ENCODE measurements at places on chromosomes 5 and 9.

GRCh38 chr5:10503997-10504793 is 59.7 kb upstream of the ANKRD33B start:
- H3K4me1 ChIP-seq, result peaks cover 5% of the 10 kb centered on the region
- no peak overlapping the region for H3K27ac ChIP-seq
- H3K4me3 ChIP-seq, result no peak overlapping the region

DNA sequence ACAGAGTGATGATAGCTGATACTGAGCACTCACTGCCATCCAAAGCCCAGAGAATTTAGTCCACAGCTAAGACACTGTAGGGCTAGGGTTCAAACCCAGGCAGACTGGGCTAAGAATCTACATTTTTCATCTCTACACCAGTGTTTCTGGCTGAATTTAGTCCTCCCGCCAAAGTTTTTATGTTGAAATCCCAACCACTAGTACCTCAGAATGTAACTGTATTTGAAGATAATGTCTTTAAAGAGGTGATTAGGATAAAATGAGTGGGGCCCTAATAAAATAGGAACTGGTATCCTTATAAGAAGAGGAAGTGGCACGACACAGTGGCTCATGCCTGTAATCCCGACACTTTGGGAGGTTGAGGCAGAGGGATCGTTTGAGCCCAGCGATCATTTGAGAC is 4.3 kb downstream of the GNA14 start:
- no peak overlapping the region for H3K27ac ChIP-seq
- peaks cover 4% of the 10 kb centered on the region for H3K4me1 ChIP-seq
- DNase-seq, result no peak
- no peak overlapping the region for H3K4me3 ChIP-seq
- H3K36me3 ChIP-seq, result no peaks in the 10 kb centered on the region
- H3K27me3 ChIP-seq, result peaks cover 49% of the 10 kb centered on the region

DNA sequence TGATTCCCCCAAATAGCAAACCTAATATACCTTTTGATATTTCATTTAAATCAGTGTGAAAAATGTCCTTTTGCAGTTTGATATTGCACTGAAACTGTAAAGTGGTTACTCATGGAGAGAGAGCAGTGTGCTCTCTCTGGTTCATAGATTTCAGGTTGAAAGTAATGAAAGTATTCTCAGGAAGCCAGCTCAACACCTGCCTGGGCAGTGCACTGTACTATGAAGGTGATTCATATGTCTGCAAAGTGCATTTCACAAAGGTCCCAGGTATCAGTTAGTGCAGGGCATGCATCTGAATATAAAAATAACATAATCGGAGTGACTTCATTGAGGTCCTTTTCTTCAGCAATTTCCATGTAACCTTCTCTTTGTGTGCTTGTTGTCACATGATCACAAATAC is 274.3 kb downstream of the CDH18 start:
- no peaks in the 10 kb centered on the region for H3K36me3 ChIP-seq
- H3K27ac ChIP-seq, result no peak overlapping the region
- H3K27me3 ChIP-seq, result no peaks in the 10 kb centered on the region
- no peak for DNase-seq
- H3K4me1 ChIP-seq, result no peaks in the 10 kb centered on the region

DNA sequence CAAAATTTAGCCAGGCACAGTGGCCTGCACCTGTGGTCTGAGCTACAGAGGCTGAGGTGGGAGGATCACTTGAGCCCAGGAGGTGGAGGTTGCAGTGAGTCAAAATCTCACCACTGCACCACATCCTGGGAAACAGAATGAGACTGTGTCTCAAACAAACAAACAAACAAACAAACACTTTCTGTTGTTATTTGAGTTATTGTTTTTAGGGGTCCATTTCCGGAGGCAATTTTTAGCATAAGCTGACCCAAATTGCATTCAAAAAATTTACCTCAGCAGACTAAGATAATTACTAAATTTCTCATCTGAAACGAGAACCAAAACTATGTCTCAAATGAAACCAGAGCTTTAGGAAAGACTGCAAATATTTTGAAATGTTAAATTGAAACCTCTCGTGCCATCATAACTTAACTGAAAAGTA is 1485.1 kb downstream of the EFNA5 start:
- DNase-seq, result no peak
- no peaks in the 10 kb centered on the region for H3K4me1 ChIP-seq
- no peak overlapping the region for H3K27ac ChIP-seq
- no peak overlapping the region for H3K4me3 ChIP-seq
- H3K27me3 ChIP-seq, result no peaks in the 10 kb centered on the region

DNA sequence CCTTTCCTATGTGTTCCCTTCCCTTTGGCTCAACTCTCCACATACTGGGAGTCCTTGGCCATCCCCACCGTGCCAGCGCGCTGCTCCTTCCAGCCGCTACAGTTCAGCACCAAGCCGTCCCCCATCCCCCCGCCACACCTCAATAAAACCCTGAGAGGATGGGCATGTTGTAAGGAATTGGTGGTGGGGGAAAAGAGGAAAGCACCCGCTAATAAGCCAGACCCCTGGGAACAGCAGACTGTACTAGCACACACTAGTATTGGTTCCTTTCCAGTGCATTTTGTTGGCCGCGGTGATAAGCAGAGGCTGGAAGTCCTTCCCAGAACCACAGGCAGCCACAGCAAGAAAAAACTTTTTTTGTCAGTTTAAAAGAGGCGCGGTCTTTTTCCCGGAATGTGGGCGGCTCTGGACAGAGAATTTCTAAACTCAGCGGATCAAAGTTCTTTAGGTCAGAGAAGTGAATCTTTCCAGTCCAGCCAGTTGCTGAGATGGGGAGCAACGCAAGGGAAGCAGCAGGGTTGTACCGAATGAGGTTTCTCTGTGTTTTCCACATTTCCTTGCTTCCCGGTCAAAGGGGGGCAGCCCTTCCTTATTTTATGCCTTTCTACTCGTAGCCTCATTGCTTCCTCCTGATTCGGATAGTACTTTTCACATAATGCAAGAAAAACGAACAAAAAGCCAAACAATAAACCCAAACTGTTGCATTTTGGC is 2.1 kb downstream of the CHSY3 start:
- H3K27ac ChIP-seq, result peak overlapping the region; percentile 31
- peaks cover 38% of the 10 kb centered on the region for H3K27me3 ChIP-seq
- H3K4me3 ChIP-seq, result peak overlapping the region; percentile 76
- peaks cover 2% of the 10 kb centered on the region for H3K36me3 ChIP-seq
- no peak for DNase-seq

DNA sequence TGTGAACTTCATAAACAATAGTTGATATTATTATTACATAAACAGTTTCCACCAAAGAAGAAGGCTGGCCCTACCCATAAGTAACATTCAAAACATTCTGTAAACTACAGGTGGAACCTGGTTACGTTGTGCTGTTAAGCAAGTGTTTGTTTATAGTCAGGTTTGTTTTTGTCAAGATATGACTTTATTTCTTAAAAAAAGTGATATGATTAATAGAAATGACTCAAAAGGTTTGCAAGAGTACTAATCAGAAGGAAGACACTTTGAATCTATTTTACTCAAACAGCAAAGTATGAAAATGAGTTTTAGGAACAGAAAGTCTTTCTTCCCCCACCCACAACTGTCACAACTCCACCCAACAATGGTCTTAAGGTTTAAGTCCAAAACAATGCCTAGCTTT is 220.8 kb downstream of the PLK2 start:
- no peak for DNase-seq
- no peaks in the 10 kb centered on the region for H3K36me3 ChIP-seq
- no peaks in the 10 kb centered on the region for H3K4me1 ChIP-seq

- H3K36me3 ChIP-seq, result peaks cover 25% of the 10 kb centered on the region
- peaks cover 61% of the 10 kb centered on the region for H3K4me1 ChIP-seq
- no peaks in the 10 kb centered on the region for H3K27me3 ChIP-seq
- H3K27ac ChIP-seq, result peak overlapping the region; percentile 85
Measured at GRCh38 chr5:52725065-52725746, 62.5 kb upstream of the ITGA1 start.

GRCh38 chr5:100840370-100840769 is 62.7 kb downstream of the ST8SIA4 start:
- peak; percentile 22 for DNase-seq
- H3K4me3 ChIP-seq, result no peak overlapping the region
- no peaks in the 10 kb centered on the region for H3K27me3 ChIP-seq
- H3K36me3 ChIP-seq, result peaks cover 32% of the 10 kb centered on the region
- H3K27ac ChIP-seq, result peak overlapping the region; percentile 95
- peaks cover 71% of the 10 kb centered on the region for H3K4me1 ChIP-seq

- H3K27me3 ChIP-seq, result no peaks in the 10 kb centered on the region
- H3K36me3 ChIP-seq, result no peaks in the 10 kb centered on the region
- no peak overlapping the region for H3K27ac ChIP-seq
- H3K4me3 ChIP-seq, result no peak overlapping the region
Measured at GRCh38 chr5:161399996-161400562, 146.4 kb downstream of the GABRB2 start.

- no peak for DNase-seq
- no peaks in the 10 kb centered on the region for H3K4me1 ChIP-seq
- H3K27me3 ChIP-seq, result no peaks in the 10 kb centered on the region
- H3K27ac ChIP-seq, result no peak overlapping the region
- H3K36me3 ChIP-seq, result no peaks in the 10 kb centered on the region
Measured at GRCh38 chr9:73683862-73684591, 532.4 kb downstream of the ANXA1 start.

DNA sequence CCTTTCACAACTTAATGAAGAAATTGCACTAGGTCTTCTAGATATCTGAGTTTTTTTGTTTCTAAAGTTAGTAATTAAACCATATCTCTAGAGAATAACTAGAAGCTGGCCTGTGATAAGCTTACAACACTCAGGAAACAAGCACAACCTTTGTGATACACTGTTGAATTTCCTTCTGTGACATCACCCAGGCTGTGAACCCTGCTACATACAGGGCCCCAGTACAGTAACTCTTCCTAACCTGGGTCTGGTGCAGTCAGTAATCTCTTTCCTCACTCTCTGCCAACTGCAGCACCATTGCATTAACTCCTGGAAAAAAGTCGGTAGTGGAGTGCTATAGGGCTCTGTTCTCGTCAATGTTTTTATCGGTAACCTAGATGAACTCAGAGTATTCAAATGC is 10.6 kb upstream of the IGFBPL1 start:
- H3K4me1 ChIP-seq, result no peaks in the 10 kb centered on the region
- H3K4me3 ChIP-seq, result no peak overlapping the region
- H3K27ac ChIP-seq, result no peak overlapping the region
- no peak for DNase-seq

- H3K36me3 ChIP-seq, result peaks cover 2% of the 10 kb centered on the region
- no peaks in the 10 kb centered on the region for H3K4me1 ChIP-seq
- H3K4me3 ChIP-seq, result no peak overlapping the region
- H3K27me3 ChIP-seq, result peaks cover 4% of the 10 kb centered on the region
- no peak for DNase-seq
Measured at GRCh38 chr5:135008556-135008955, 25.5 kb downstream of the PITX1 start.

DNA sequence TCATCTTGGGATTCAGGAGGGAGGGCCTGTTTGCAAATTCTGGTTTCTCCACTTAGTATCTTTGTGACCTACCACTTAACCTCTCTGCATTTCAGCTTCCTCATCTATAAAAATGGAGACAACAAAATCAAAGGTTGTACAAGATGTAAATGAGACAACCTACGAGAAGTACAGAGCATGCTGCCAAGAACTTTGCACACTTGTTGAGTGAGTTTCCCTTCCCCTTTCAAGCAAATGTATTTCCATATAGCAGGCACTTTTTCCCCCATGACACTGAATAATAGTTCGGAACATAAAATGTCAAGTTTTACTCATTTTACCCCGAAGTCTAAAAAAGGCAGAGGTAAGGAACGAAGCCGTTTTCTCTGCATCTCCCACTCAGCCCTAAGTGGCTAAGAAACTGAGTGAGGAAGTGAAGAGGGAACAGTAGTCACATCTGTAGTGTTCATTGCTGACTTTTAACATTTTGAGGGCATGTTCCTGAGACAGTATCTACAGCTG is 159.0 kb downstream of the TLE1 start:
- DNase-seq, result no peak

DNA sequence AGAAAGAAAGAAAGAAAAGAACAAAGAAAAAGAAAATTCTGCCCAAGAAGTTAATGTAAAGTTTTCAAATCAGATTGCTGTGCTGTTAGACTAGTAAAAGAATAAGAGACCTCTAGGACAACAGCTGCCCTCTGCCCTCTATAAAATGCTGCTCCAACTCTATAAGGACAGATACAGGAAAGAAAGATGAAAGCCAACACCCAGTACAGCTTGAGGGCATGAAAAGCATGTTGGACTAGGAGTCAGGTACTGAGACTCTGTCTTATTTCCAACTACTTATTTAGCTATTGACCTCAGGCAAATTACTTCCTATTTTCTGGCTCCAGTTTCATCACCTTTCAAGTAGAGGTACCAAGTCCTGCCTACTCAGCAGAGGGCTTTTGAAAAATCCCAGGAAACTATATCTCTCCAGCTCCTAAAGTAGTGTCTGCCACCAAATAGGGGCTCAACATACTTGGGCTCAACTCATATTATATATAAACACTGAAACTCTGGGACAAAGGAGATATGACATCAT is 5.7 kb downstream of the HBEGF start:
- DNase-seq, result no peak
- H3K4me1 ChIP-seq, result peaks cover 76% of the 10 kb centered on the region
- peaks cover 52% of the 10 kb centered on the region for H3K36me3 ChIP-seq
- no peaks in the 10 kb centered on the region for H3K27me3 ChIP-seq
- H3K27ac ChIP-seq, result peak overlapping the region; percentile 49
- peak overlapping the region; percentile 87 for H3K4me3 ChIP-seq

- DNase-seq, result no peak
- H3K36me3 ChIP-seq, result no peaks in the 10 kb centered on the region
- no peak overlapping the region for H3K4me3 ChIP-seq
- H3K27ac ChIP-seq, result no peak overlapping the region
- peaks cover 37% of the 10 kb centered on the region for H3K27me3 ChIP-seq
- peaks cover 5% of the 10 kb centered on the region for H3K4me1 ChIP-seq
Measured at GRCh38 chr5:133618141-133618540, 5.8 kb upstream of the FSTL4 start.

GRCh38 chr9:116737152-116737546 is 50.0 kb downstream of the TRIM32 start:
- peaks cover 8% of the 10 kb centered on the region for H3K4me1 ChIP-seq
- no peak overlapping the region for H3K4me3 ChIP-seq
- no peak overlapping the region for H3K27ac ChIP-seq
- no peaks in the 10 kb centered on the region for H3K36me3 ChIP-seq

- peaks cover 9% of the 10 kb centered on the region for H3K36me3 ChIP-seq
- peak overlapping the region; percentile 66 for H3K4me3 ChIP-seq
- peaks cover 30% of the 10 kb centered on the region for H3K4me1 ChIP-seq
Measured at GRCh38 chr5:80998590-80998979, 38.4 kb downstream of the RASGRF2 start.

Measured in activated T-helper 1 cell treated with anti-CD3 and anti-CD28 coated beads, Interleukin-12 subunit alpha, Interleukin-12 subunit beta, Interleukin-2, Interleukin-4 antibody, amounts not matched to agents 30 ng/mL and 10 ng/mL and 1 ng/mL, durations not matched to agents 14 hours and 24 hours and 36 hours (primary cell).